ENCODE measurements at places on chromosomes 11 and 22.

DNA sequence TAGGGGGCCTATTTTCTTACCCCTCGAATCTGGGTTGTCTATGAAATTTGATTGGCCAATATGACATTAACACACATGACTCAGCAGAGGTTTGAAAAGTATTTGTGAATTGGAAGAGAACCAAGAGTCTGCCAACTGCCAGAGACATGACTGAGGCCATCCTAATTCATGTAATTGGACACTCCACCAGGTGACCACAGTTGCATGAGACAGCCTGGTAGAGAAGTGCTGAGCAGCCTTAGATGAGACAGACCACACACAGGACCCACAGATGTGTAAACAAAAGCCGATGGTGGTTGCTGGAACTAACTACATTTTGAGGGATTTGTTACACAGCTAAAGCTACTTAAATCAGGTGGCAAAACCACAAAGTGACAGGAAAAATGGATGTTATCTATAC is 855 bp upstream of the MS4A5 start:
- DNase-seq = no peak

- no peak for DNase-seq
Observed at GRCh38 chr11:131495423-131495822, 125.0 kb downstream of the NTM start.

DNA sequence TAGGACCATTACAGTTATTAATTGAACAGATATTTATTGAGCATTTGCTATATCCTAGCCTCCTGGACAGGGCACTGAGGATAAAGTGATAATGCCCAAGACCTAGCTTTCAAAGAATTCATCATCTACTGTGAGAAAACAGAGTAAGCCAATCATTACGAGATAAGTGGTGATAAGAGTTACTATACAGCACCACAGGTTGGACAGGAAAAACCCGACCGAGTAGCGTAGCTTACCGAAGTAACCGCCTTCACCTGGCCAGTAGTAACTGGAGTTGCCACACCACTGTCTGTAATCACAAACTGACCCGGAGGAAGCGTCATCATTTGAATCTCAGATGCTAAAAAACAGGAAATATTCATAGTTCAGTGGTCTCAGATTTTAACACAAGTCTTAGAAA is 10.0 kb upstream of the NFRKB start:
- no peak for DNase-seq

- no peak for DNase-seq
Observed at GRCh38 chr22:11627798-11628650, 3900.0 kb upstream of the OR11H1 start.

GRCh38 chr11:9396310-9396709 is 11.9 kb downstream of the IPO7 start:
- no peak for DNase-seq

- no peak for DNase-seq
Observed at GRCh38 chr11:57515332-57516060, at the start of gene SLC43A1. SLC43A1 (minus strand) TSS chr11:57515702; CDS start chr11:57514111, 1,591 bp downstream.

- DNase-seq = no peak
Observed at GRCh38 chr22:27865496-27865895, 53.6 kb downstream of the PITPNB start.

- no peak for DNase-seq
Observed at GRCh38 chr22:37753746-37754145, 54.0 kb upstream of the GCAT start.

GRCh38 chr11:57406337-57406904 is 16.0 kb upstream of the PRG2 start:
- DNase-seq = peak; percentile 26

GRCh38 chr22:44146088-44146861 is 34.5 kb upstream of the PARVG start:
- DNase-seq = no peak

DNA sequence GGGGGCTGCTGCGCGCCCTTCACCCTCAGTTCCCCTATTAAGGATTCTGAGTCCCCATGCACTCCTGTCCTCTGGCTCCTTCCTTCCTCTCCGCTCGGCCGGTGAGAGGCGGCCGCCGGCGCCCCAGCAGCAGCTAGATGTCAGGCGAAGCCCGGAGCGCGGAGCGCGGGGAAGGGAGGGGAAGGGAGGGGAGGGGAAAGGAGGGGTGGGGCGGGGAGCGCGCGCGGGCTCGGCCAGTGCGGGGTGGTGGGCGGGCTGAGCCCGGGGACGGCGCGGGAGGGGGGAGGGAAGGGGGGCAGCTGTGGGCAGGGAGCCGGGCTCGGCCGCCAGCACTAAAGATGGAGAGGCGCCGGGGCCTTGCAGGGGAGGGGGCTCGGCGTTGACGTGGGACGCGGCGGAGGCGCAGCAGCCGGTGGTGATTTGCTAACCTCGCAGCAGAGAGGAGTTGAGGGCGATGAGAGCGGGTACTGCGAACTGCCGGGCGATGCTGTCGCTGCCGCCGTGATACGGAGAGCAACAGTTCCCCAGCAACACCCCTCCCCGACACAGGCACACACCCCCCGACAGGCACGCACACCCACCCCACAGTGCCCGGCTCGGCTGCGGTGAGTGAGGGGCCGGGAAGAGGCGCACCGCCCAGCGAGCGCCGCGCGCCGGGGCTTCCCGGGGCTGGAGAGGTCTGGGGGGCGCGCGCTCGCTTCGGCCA is at the start of gene ZBTB16:
Gene ZBTB16 (plus strand): TSS at position 434 of the 706 bp plus-strand sequence. CDS start 3,590 bp downstream, outside the sequence.
- DNase-seq = no peak

DNA sequence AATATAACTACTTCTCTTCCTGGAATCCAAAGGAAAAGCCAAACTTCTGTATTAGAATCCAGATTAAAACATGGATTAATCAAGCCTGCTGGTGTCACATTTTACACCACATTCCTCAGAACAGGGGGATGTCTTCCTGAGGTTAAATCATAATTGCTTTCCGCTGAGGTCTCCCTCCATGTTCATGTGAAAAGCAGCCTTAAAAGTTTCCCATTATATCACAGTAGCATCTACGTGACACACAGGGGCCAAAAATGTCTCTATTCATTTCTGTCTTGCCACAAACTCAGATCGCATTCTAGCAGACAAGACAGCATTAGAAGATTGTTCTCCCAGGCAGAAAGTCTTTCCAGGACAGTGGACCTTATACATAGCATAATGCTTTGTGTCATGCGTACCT is 788.7 kb downstream of the OPCML start:
- no peak for DNase-seq

GRCh38 chr11:57439786-57440185 is 12.9 kb upstream of the SLC43A3 start:
- no peak for DNase-seq

DNA sequence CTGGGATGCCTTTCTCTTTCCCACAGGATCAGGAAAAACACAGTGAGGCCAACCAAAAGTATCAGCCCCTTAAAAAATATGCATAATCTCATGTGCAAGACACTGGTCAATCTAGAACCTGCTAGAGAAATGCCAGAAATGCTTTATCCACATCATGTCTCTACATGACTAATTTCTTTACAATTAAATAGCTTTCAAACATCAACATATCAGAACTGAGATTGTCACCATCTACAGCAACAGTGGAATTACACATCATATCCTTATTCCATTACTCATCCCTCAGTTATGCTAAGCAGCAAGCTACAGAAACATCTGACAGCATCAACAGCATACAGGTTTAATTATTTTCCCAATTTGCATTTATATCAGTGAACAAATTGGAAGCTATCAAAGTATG is 78.8 kb downstream of the DDIAS start:
- DNase-seq = no peak

DNA sequence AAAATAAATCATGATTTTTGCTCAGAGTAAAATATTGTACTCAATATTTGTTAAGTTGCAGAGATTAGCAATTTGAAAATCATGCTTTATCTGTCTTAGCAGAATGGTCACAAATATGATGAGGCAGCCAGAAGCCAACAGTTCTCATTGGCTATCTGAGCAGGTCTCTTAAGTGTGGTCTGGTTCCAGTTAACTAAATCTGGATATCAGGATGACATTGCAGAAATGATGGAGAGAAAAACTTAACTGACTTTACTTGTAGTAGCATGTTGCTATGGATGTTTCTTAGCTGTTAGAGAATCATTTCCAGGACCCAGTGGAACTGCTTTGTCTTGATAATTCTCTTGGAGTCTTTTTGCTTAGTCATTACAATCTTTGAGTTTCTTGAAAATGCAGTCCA is 1070.3 kb downstream of the JRKL start:
- DNase-seq = no peak

- DNase-seq = no peak
Observed at GRCh38 chr11:58742140-58742539, 10.4 kb upstream of the GLYAT start.

GRCh38 chr11:47324520-47324919 is 28.0 kb downstream of the MYBPC3 start:
- no peak for DNase-seq

- DNase-seq = no peak
Observed at GRCh38 chr11:95548416-95548815, 241.2 kb downstream of the FAM76B start.

GRCh38 chr11:8318536-8318935 is 54.9 kb upstream of the LMO1 start:
- DNase-seq = no peak

DNA sequence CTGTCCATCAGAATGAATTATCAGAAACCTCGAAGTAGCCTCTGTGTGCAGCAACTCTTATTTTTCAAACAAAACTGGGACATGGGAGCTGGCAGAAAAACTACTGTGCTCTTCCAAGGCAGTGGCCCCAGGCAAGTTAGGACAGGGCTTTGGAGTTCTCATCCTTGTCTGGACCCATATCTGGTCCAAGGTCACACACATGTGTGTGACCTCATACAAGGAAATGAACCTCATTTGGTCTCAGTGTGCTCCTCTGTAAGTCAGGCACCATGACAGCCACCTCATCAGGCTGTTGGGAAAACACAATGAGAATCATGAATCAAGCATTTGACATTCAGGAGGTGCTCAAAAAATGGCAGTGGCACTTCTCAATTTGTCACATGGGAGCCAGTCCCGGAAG is 25.8 kb downstream of the LARGE1 start:
- no peak for DNase-seq

DNA sequence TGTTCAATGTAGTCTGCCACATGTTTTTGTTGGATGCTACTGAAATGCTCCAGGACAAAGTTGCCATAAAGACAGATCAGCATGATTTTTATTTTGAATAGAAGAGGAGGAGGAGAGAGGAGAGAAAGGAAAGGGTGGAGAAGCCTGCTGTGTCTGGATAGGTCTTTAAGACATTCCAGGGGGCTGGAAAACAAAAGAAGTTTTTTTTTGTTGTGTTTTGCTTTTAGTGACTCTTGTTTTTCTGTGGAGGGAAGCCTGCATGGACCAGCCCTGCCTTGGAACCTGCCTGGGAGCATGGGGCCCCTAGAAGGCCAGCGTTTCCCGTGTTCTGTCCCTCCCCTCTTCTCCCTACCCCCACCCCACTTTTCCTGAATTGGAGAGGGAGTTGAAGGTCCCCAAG is 2.3 kb downstream of the TSPAN18 start:
- DNase-seq = no peak

- DNase-seq = no peak
Observed at GRCh38 chr11:12272821-12273617, 104.4 kb upstream of the PARVA start.

DNA sequence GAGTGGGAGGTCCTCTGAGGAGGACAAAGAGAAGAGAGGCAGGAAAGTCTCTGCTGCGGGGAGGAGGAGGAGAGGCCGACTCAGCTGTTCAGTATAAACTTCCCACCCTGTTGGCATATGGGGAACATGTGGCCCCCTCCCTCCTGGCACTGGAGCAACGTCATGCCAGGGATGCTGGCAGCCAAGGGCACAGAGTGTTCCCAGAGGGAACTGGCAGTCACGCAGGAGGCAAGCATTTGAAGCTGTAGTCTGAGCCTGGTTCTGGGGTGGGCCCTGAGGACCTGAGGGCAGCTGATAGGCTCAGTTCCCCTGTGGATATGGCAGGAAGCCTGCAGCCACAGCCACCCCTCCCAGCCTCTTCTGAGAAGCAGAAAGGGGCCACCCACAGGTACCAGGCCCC is 67.1 kb upstream of the TSPAN18 start:
- DNase-seq = no peak

DNA sequence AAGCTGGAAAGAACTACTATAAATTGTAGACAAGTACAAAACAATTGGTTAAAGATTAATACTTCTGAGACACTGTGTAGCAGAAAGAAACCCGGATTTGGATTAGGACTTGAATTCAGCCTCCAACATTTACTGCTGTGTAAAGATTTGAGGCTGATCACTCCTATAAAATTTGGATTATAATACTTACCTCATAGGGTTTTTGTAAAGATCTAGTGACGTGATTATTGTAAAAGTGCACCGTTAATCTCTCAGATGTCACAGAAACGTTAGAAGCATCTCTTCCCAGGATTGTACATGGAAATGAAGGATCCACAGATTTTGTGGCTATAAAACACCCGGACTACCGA is 323 bp upstream of the HIKESHI start:
- DNase-seq = no peak

- no peak for DNase-seq
Observed at GRCh38 chr22:28819253-28820096, 19.1 kb upstream of the XBP1 start.

- no peak for DNase-seq
Observed at GRCh38 chr11:7347611-7348431, 96.1 kb downstream of the SYT9 start.

GRCh38 chr22:49365910-49366309 is 461.8 kb downstream of the BRD1 start:
- DNase-seq = no peak

DNA sequence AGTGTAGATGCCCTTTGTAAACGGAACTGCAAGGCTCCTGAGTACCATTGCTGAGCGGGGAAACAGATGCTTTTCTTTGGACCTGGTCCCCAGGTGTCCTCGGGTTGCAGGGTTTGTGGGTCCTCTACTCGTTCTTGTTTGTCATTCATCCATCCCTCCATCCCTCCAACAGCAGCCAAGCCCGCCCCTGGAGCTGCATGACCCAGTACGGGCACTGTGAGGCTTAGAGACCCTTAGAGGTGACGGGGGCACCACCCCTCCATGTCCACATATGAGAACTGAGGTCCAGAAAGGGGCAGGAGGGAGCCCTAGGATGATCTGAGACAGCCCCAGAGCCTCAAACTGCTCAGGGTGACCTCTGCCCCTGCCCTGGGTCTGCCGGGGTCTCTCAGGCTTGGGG is 45.4 kb downstream of the WNT11 start:
- DNase-seq = no peak

DNA sequence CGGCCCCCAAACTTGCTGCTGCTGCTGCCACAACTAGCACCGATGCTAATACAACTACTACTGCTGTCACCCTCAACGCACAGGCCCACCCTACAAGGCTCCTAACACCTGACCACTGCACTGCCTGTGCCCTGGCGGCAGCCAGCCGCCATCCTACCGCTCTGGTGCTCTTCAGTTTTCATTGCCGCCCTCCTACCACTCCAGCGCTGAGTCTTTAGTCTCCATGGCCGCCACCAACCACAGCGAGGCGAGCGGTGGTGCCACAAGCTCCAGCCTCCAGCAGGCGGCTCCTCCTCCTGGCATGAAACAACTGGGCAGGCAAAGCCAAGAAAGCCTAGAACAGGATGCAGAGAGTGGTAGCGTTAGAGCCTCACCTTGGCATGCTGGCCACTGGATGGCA is 5.0 kb upstream of the RFPL3 start:
- DNase-seq = no peak

GRCh38 chr22:50504369-50505211 is 2.9 kb downstream of the LMF2 start:
- DNase-seq = no peak

GRCh38 chr11:12841946-12842630 is 167.0 kb upstream of the RASSF10 start:
- DNase-seq = no peak

All from stimulated activated CD4-positive, alpha-beta T cell treated with anti-CD3 and anti-CD28 coated beads, TNF-alpha, amount 100 ng/mL, for 48 hours (primary cell).